Heart right ventricle (tissue), 16 donors: ENCODE measurements at places on chromosomes 5 and 9. TPM values are rescaled to one million over a fixed set of nuclear protein-coding genes. Genes with fewer than 3 reads are reported as not detected.

The GPRIN1 gene
- total RNA-seq: 0.06 TPM

The RNF20 gene
- total RNA-seq: 39.1 TPM

DNA sequence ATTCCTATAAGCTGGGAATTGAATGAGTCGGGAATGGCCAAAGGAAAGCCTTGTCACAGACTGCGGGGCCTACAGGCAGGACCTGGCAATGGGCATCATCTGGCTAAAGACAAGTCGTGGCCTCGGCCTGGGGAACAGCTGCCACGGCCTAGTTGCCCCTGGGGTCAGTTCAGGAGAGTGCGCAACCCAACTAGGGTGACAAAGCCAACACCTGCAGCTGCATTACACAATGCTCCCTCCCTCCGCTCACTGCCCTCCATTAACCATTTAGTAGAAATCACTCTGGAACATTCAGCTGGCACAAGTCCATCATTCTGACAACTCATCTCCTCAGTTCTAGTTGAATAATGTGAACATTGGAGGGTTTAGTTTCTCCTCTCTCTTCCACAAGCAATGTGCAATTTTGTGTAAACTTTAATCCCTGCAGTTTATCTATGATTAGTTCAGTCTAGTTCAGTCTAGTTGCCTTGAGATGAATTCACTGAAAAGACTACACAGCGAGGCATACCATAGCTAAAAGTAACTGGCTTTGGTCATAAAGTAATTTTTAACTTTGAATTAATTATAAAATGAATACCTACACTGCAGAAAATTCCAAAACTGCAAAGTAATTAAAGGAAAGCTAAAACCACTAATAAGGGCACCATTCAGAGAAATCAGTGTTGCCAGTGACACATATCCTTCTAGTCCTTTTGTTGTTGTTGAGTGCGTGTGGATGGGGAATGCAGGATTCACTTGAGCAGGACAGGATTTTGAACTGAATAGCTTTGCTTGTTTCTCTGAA lies 5.1 kb downstream of the GLDC start:
- no peak for DNase-seq

DNA sequence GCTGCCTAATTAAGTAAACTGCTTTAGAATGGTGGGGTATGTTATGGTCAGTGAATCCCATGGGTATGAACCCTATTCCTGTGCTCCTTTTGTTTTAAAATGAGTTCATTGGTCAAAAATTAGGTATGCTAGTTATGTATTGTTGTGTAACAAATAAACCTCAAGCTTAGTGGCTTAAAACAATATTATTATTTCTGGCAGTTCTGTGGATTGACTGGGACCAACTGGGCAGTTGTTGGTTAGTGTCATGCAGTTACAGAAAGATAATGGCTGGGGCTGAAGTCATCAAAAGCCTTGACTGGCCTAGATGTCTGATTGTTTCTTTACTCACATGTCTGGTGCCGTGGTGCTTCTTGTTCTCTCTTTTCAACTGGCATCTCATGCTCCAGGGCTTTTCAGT lies 8.9 kb upstream of the PTAR1 start:
- no peak for DNase-seq
